ENCODE measurements at places on chromosomes 6 and 20.

DNA sequence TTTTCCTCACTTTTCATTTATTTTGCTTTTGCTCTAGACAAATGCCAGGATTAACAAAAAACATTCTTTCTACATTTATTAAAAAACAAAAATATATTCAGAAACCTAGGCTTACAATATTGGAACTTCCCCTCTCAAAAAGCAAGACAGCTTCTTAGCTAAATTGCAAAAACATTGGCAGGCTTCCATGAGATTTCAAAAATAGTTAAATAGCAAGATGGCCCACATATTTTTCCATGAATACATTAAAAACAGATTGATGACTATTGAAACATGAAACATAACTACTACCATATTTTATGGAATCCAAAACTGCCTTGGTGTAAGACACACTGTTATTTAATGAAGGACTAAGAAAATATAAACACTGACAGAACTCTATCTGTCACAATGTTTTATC, 92.0 kb downstream of the LY86 start:
- no peak for DNase-seq

DNA sequence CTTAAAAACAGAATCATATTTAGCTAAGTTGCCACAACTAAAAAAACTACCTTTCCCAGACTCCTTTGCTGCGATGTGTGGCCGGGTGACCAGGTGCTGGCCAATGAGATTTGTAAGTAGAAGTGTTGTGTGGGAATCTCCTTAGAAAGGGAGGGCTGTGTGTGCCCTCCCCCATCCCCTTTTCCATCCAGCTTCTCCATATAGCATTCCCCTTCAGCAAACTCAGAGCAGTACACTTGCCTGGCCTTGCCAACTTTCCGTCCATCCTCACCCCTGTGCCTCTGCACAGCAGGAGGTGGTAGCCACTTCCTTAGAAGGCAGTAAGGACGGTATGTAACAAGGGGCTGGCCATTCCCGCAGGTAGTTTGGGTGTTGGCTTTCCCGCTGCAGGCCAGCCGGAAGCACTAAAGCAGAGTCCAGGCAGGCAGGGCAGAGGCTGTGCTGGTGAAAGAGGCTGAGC, 22.3 kb upstream of the KCNK16 start:
- no peak for DNase-seq

GRCh38 chr6:20417819-20418218, 16.1 kb downstream of the E2F3 start:
- DNase-seq: no peak

DNA sequence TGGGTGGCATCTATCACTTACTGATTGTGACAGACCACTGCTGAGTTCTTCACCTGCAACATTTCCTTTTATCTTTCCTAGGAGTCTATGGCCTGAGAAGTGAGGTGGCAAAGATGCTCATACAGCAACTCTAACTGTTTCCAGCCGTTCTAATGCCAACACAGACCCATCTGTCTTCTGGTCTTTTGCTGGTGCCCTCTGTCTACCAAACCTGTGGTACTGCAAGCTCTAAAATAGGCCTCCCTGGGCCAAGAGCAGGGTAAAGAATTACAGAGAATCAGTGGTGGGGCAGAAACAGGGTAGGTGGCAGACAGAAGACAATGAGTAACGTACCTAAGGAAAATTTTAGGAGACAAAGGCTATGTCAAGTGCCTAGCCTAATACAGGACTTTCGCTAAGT, 611.0 kb upstream of the FLRT3 start:
- no peak for DNase-seq

GRCh38 chr6:164410017-164410416, 899.4 kb downstream of the C6orf118 start:
- no peak for DNase-seq

GRCh38 chr6:33280539-33280938, 3.6 kb downstream of the B3GALT4 start:
- no peak for DNase-seq

GRCh38 chr6:116595247-116595646, 21.0 kb upstream of the RSPH4A start:
- DNase-seq: no peak

GRCh38 chr6:153214436-153214835, 83.4 kb upstream of the RGS17 start:
- no peak for DNase-seq

GRCh38 chr20:3262566-3262965, 23.6 kb upstream of the SLC4A11 start:
- no peak for DNase-seq

DNA sequence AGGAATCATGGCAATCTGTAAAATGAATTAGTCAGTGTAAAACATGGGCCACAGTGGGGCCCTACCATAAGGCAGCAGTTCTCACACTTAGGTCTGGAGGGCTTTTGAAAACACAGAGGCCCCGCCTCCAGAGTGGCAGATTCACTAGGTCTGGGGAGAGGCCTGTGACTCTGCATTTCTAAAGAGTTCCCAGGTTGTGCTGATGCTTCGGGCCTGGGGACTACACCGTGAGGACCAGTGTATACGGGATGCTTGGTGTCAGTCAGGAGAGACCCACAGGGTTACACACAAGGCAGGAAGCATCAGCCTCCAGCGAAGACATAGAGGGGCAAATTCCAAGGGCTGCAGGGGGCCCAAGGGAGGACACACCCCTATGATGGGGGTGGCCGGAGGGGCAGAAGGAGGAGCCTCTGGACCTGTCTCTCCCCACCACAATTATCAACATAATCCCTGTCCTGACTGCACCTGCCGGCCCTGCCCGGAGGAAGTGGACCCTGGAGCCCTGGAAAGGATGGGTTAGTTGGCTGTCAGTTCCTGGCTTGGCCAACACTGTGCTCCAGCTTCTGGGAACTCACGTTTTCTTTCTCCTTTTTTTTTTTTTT, 46.7 kb downstream of the FGD2 start:
- no peak for DNase-seq
